ENCODE measurements at places on chromosomes 13 and 19.

DNA sequence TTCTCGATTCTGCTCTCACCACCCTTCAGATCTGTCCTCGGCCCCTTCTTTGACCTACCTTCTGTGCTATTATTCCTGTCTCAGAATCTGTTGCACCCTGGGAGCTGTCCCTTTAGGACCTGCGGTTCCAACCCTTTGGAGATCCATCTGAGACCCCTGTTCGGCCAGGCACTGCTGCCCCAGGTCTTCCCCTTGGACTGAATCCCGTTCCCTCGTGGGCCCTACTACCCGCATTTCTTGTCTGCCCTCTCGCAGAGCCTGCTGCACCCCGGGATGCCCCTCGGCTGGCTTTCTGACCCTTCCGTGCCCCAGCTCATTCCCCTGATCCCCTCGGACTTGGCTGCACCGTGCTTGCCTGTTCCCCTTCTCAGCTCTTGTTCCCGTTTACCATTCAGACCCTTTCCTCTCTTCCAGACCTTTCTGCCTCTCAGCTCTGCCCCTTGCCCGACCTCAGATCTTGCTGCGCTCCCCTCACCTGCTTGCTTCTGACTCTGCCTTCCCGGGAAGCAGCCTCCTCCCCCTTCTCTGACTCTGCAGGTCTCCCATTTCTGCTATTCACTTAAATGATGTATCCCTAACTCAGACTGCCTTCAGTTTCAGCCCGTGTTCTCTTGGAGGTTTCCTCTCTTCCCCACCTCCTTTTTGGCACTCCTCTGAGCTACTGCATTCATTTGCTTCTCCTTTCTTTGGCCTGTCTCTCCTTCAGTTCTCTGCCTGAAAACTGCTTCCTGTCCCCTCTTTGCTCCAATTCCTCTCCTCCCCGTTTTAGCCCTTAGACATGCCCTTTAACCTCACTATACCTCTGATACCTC is 1.1 kb downstream of the ARHGAP35 start:
- DNase-seq = no peak

DNA sequence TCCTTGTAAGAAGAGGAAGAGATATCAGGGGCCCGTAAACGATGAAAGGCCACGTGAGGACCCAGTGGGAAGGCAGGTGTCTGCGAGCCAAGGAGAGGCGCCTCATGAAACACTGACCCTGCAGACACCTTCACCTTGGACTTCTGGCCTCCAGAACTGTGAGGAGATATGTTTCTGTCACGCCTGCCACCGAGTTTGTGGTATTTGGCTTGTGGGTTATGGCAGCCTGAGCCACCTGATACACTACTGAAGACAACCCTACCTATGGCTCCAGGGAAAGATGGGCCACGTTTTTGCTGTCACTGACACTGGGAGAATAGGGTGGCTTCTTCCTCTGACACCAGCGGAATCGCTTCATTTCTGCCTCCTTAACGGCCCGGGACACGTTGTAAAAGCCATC is 217.5 kb upstream of the MAB21L1 start:
- no peak for DNase-seq

DNA sequence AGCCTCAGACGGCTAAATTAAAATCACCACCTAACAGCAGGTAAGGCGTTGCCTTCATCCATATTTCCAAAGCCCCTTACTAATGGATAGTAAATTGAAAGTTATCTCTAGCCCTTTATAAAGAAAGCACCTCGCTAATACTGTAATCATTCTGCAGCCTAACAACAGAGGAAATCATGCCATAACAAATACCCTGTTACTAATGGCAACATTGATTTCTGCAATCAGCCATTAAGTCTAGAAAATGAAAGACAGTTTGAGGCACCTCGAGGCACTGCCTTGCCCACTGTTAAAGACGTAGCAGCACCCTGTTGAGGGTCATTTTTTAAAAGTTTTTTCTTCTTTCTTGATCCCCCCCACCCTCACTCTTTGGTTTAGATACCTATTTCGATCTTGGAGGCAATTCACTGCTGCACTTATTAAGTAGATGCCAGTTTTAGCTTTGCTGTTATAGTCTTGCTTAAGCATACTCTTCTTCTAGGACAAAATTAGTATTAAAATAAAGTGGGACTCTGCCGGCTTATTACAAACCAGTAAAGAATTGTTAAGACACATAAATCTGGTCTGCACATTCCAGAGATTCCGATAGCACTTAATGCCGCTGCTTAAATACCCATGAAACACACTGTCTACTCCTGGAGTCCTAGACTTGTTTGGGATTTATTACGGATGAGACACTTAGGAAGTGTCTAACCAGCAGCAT is 74.8 kb downstream of the ZNF536 start:
- DNase-seq = no peak

GRCh38 chr13:93268327-93269028 is 41.9 kb downstream of the GPC6 start:
- DNase-seq = no peak

GRCh38 chr19:5313307-5313706 is 27.3 kb downstream of the PTPRS start:
- DNase-seq = no peak

DNA sequence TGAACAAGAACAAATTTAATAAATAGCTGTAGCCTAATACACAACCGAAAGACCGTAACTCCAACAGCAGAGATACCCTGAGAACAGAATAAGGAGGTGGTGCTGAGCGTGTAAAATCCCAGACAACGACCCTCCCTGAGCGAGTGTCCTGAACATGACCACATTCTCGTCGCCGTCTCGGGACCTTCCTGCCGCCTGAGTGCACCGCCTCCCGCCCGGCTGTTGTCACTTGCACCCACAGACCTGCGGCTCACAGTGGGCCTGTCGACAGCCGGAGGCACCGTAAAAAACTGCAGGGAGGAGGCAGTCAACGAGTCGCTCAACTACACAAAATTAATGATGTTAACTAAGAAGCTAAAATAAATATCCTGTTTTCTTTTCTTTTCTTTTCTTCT is 35.8 kb upstream of the GRTP1 start:
- no peak for DNase-seq

DNA sequence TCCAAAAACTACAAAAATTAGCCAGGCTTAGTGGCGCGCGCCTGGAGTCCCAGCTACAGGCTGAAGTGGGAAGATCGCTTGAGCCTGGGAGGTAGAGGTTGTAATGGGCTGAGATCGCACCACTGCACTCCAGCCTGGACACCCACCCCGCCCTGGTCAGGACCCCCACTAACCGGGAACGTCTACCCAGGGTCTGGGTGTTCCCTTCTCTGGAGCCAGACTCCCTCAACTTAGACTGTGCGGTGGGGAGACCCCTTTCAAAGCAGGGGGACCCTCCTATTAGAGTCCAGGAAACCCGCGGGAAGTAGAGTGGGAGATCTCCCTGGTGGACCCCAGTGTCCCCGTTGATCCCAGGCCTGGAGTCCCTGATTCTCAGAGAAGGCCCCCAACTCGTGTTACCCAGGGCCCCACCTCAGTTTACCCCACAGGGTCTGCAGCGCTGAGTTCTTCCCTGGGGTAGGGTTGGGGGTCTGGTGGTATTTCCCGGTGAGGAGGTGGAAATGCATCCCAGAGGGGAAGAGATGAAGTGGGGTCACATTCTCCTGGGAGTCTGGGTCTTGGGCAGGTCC is 6.1 kb upstream of the ARRDC2 start:
- no peak for DNase-seq

DNA sequence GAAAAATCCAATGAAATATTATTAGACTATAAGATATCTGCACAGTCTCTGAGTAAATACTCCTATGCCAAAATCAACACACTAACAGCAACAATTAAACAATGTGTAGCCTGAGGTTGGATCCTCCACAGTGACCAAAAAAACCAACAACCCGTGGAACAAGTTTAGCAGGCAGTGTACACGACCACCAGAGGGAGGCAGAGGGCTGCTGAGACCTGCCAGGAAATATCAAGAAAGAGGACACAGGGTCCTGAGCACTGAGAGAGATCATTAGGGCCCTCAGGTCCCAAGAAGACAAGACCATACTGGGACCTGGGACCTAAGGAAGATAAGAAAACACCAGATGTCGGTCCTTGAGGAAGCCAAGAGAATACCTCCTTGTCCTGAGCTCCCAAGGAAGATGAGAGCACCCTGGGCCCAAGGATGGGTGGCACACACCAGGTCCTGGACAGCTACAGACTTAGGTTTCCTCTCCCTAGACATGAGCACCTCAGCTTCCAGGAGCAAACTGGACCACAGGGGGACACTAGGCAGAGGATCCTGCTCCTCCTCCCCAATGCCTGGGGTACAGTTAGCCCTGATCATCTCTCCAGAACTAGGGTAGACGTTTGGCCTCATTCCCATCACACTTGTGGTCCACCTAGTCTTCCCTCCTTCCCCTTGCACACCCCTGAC is 822 bp upstream of the ZNF274 start:
- DNase-seq = peak; percentile 31

- no peak for DNase-seq
These were observed 174.9 kb downstream of the TNFSF13B start for GRCh38 chr13:108444448-108444847.
